ENCODE measurements at places on chromosomes 12 and 14.

- DNase-seq: no peak
These were observed 117.4 kb upstream of the SOX5 start for GRCh38 chr12:24066865-24067264.

DNA sequence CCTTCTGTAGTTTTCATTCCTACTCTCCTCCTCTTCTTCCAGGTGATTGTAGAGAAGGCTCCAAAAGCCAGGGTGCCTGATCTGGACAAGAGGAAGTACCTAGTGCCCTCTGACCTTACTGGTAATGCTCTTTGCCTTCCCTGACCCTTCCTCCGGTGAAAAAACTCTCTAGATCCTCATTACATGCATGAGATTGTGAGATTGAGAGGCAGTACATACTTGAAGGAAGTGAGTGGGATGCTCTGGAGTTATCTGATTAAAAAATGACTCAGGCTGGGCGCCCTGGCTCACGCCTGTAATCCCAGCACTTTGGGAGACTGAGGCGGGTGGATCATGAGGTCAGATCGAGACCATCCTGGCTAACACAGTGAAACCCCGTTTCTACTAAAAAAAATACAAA, 5.3 kb downstream of the GABARAPL1 start:
- no peak for DNase-seq

DNA sequence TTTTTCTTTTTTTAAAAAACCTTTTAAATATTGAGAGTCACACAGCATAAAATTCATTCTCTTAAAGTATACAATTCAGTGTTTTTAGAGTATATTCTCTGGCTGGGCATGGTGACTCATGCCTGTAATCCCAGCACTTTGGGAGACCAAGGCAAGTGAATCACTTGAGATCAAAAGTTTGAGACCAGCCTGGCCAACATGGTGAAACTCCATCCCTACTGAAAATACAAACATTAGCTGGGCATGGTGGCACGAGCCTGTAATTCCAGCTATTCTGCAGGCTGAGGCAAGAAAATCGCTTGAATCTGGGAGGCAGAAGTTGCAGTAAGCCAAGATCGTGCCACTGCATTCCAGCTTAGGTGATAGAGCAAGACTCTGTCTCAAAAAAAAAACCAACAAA, 68.4 kb upstream of the BCAT1 start:
- DNase-seq: no peak

DNA sequence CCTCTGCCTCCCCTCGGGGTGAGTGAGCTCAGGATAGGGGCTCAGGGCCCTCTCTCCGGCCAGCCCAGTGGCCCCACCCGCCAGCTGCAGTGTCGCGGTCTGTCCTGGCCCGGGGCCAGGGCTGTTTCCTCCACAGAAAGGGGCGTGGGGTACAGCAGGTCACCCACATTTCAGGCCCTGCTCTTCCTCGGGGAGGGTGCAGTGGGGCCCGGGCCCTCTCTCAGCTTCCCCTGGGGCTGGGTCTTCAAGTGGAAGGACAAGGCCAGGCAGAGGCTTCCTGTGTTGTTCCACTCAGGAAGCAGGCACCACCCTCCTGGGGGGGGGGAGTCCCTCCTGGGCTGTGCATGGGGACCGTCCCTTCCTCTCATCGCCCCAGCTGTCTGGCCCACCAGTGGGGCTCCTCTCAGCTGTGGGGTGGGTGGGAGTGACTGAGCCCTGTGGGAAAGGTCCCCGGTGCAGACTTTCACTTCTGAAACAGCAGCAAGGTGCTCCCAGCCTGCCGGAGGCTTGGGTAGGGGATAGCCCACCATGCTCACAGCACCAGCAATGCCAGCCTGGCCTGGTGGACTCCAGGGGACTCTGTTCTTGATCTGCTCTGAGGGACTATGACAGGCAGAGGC, 3.7 kb downstream of the GPR132 start:
- DNase-seq: peak; percentile 64

GRCh38 chr12:39764944-39765560, 145.4 kb upstream of the ABCD2 start:
- no peak for DNase-seq

DNA sequence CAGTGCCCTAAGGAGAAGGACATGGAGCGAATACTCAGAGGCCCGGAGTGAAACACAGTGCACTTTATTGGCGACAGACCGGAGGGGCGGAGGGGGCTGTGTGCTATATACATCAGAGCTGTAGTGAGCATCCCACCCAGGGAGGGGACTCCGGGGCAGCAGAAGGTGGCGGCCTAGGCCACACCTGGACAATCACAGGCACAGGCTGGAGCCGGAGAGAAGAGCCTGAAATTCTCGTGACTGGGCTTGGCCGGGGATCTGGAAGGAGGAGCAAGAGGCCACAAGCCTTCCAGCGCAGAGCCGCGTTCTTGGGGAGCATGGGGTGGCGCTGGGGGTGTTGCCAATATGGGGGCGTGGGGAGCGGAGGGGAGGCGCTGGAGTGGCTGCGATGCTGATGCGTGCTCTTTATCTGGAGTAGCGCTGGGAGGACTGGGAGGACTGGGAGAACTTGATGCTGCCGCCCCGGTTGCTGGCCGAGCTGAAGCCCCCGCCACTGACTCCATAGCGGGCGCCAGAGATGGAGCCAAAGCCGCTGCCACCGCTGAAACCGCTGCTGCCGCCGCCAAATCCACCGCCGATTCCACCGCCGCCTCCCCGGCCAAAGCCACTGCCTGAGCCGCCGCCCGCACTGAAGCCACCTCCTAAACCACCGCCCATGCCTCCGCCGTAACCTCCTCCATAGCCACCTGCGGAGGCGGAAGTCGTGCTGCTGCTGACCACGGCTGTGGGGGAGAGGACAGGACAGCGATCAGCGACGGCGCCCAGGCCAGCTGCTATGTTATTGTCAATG, 6.1 kb downstream of the KRT3 start:
- DNase-seq: no peak

- no peak for DNase-seq
These were observed 84.3 kb upstream of the NELL2 start for GRCh38 chr12:44960423-44960822.

DNA sequence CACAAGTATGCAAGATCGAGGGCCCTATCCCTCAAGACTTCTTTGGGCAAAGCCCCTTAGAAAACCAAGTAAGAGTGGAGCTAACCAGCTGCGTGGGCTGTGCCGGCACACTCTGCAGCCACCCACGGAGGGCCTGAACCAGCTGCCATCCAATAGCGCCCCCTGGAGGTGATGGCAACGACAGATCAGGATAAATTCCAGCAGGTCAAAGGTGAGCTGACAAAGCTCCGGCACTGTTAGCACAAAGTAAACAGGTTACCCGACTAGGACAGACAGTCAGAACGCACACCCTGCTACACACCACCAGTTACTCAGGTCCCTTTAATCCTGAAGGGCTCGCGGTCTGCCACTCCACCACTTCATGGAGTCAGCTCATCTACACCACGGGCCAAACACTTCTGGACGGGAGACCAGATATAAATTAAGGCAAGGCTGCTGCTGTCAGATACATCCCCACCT, 4.9 kb downstream of the ZBTB39 start:
- peak; percentile 78 for DNase-seq

GRCh38 chr12:128662101-128662500, 161.7 kb downstream of the SLC15A4 start:
- no peak for DNase-seq

GRCh38 chr12:91171476-91171875, 11.1 kb downstream of the DCN start:
- no peak for DNase-seq

Measured in stimulated activated CD4-positive, alpha-beta T cell treated with anti-CD3 and anti-CD28 coated beads, Interleukin-1b, Interleukin-23, amount 100 ng/mL, for 48 hours (primary cell).